Stimulated activated CD8-positive, alpha-beta memory T cell treated with anti-CD3 and anti-CD28 coated beads, Interleukin-15, amount 100 ng/mL, for 4 hours (primary cell): ENCODE measurements at places on chromosomes 5 and 9.

DNA sequence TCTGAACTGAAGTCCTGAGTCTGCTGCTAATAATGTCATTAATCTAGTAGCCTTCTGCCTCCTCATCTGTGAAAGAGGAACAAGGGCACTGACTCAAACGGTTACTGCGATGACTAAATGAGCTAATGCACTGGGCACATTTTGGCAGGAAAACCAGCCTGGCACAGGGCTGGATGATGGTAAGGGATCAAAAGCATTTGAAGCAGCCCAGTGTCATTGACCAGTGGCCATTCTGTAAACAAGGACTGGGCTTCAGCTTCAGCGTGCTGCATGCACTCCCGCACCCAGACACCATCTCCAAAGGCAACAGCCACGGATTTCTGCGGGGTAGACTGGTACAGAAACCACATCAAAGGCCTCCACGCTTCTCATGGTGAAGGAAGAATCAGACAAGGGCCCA lies 8.0 kb downstream of the GCNT4 start:
- no peak for DNase-seq

DNA sequence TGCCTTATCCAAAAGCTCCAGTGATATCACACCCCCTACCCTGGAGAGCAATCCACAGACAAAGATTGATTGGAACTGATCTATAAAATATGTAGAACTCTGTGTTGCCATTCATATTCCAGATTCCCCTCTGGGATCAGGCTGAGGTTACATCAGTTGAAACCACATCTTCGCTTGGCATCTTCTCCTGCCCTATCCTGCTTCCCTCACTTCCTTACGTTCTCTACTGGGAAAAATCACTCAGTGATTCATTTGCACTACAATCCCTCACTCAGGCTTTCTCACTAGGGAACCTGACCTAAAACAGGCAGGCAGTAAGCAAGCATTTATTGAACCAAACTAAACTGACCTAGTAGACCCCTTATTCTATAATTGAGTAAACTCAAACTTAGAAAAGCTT lies 111.7 kb downstream of the ESM1 start:
- no peak for DNase-seq

- no peak for DNase-seq
Measured at GRCh38 chr5:158974775-158975174, 124.9 kb downstream of the EBF1 start.

DNA sequence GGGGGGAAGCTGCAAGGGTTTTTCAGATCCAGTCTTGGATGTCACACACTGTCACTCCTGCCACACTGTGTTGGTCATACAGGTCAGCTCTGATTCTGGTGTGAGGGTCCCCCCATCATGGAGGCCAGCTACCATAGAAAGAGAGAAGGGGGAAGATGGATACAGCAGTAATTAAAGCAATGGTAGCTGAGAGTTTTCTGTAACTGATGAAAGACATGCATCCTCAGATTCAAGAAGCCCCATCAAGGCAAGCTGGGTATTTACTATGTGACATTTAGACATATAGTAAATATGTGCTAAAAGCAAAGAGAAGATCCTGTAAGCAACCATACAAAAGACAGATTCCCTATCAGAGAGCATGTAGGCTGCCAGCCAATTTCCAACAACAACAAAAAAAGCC lies 110.9 kb upstream of the COL5A1 start:
- no peak for DNase-seq

DNA sequence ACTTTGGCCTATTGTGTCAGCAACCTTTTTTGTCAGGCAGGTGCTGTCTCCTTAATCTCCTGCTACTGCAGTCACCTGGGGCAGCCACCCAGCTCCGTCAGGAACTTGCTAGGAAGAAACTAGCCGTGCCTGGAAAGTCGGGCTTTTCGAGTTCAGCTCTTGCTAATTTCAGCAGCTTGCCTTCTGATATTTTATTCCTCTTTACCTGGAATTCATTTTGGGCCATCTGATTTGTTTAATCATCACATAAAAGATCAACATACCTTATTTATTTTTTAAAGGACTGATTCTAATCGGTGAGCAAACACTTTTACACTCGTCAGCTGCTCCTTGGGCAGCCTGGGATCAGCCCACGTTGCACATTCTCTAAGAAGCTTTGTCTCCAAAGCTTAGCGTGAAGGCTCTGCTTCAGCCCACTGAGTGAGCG lies 42.2 kb downstream of the PRLR start:
- no peak for DNase-seq

- no peak for DNase-seq
Measured at GRCh38 chr5:149917073-149917676, 27.4 kb downstream of the PDE6A start.

- DNase-seq, result no peak
Measured at GRCh38 chr5:643811-644271, 31.7 kb downstream of the CEP72 start.

DNA sequence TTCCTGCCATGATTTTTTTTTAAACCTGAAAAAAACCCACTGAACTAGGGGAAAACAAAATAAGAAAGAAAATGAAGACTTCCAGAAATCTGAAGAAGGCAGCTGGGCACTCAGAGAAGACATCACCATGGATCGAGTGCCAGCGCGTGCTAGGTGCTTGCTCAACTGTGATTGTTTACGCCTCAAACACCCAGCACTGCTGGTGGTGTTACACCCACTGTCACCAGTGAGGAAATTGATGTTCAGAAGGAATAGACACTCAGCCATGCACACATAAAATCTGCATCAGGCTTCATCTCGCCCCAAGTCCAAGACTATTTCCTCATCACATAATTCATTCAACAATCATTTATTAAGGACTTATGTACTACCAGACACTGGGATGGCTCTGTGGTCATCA lies 82.1 kb downstream of the HRH2 start:
- no peak for DNase-seq

DNA sequence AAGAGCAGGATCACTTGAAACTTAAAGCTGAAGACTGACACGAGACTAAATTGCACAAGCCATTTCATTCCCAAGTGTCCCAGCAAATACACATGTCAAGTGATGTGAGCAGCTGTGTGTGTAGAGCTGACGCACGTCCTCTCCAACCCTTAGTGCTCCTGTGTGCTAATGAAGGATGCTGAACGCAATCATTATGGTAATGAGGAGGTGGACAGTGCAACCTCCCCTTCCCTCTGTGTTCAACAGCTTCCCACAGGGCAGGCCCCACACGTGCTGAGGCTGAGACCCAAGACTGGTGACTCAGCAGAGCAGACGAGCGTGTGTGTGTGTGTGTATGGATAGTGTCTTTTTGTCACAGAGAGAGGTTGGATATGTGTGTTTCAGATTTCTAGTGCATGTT lies 702.1 kb downstream of the SEMA5A start:
- no peak for DNase-seq

DNA sequence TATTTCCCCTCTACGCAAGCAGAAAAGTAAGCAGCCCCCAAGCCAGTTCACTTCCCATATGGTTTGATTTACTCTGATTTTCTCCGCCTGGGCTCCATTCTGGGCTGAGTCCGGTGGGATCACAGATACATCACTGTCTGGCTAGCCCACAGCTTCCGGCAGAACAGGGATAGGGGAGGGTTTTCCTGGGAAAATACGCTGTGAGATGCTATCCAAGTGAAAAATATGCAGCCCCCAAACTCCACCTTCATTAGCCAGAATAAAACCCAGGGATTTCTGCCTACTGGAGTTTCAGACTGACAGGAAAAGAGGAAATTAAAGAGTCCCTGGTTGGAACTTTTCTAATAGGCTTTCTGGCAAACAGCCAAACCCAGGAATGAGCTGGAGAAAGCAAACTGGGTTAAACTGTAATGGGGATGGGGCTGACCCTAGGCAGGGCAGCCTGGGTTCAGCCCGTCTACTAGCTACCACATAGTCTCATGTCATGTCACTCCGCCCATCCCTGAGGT lies 16.9 kb upstream of the NIPAL4 start:
- DNase-seq, result no peak

- DNase-seq, result no peak
Measured at GRCh38 chr5:53434541-53434940, 45.9 kb upstream of the FST start.

GRCh38 chr9:98536542-98537173 lies 172.1 kb downstream of the GABBR2 start:
- no peak for DNase-seq

DNA sequence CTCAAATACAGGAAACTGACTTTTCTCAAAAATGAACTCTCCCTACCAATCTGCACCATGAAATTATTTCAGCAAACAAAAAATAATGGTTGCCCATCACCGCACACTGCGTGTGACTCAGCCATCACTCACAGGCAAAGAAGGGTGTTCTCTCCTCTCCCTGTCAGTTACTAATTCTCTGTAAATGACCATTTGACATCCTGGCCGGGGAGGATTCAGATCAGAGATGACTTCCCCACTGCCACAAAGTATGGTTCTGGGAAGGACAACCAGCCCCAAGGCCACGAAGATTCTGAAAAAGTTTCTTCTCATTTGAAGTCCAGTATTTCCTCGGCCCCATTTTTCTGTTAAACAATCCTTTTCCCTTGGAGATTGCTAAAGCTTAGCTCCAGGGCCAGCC lies 199.4 kb downstream of the AUH start:
- no peak for DNase-seq

DNA sequence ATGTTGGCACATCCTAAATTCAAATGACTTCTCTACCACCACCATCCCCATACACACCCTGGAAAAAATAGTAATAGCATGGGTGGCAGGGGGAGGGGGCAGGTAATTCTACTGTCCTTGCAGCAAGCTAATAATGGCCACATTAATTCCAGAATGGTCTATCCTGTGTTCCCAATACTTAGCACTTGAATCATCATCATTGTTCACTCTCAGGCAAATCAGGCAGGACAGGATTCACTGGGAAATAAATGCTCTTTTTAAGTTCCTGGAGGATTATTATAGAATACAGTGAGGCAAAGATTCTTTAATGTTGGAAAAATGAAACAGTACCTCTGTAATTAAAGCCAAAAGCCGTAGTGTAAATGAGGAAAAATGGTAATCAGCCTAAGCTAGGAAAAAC lies 254.5 kb downstream of the ARRDC3 start:
- DNase-seq, result no peak

DNA sequence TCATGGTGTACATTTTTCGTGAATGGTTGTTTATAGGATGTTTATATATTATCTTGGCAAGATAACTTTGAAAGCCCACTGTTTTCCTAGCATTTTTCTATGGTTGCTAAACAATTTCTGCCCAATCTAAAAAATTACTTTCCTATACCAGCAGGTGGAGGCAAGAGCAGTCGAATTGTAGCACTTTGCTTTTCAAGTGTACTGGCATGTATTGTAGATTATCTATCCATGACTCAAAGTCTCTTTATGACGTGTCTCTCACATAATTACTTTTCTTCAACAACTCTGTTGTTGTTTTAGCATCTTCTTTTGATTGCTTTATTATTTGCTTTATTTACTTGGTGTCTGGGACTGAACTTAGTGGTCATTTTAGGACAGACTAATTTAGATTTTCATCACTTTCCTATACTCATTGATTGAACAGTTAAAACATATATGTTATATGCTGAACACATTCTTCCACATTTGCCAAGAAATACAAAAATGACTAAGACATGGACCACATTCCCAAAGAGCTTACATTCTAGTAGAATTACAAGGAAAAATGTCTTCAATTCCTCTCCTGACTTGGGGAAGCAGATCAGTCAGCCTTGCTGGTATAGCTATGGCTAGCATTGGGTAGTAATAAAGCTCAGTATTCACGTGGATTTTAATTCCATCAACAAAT lies 20.7 kb downstream of the NLN start:
- no peak for DNase-seq

GRCh38 chr9:89740722-89741121 lies 135.9 kb downstream of the GADD45G start:
- DNase-seq, result no peak

- DNase-seq, result no peak
Measured at GRCh38 chr9:114198249-114199040, 43.1 kb downstream of the COL27A1 start.

GRCh38 chr5:113614191-113614590 lies 100.7 kb downstream of the YTHDC2 start:
- no peak for DNase-seq

GRCh38 chr5:136249678-136250266 lies 56.8 kb upstream of the SMIM32 start:
- DNase-seq, result no peak
